NCI-H1930 (cell line): ENCODE measurements at places on chromosomes 4 and X.

GRCh38 chr4:14792702-14793227, 209.5 kb upstream of the CPEB2 start:
- no peak for DNase-seq

GRCh38 chrX:110851780-110852179, 56.2 kb upstream of the CHRDL1 start:
- DNase-seq, result no peak

DNA sequence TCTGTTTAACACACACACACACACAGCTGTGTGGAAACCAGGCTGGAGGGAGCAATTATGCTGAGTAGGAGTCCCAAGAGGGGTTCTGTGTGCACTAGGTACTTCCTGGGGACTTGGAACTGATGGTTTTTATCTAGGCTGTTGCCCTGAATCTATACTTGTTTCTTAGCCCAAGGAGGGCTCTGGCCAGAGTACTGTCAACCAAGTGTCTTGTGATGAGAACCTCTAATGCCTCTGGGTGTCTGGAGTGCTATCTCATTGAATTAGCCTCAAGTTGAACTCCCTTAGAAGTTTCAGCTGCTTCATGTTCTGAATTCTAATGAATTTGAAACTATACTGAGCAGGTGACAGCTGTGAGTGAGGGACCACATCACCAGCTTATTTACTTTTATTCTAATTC, 16.6 kb downstream of the ARHGAP24 start:
- peak; percentile 17 for DNase-seq

DNA sequence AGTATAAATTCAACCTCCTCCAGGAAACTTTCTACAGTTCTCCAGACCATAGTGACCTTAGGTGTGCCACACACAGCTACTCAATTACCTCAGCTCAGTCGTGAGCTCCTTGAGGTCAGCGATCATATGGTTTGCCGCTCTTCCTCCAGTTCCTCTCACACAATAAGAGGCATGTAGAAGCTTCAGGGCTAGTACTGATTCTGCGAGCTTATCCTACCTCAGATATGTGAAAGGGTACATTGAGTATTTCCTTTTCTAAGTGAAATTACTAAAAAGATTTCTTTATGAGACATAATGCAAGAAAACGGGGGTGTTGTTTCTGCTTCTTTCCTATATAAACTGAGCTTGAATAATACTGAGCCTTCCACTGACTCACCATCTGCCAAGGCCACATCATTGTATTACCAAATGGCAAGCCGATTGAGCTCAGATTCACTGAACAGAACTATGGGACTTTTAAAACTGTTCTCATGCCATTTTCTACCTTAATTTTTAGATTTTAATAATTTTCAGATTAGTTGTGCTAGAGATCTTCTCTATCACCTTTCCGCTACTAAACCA, 183.1 kb downstream of the HS6ST2 start:
- no peak for DNase-seq

DNA sequence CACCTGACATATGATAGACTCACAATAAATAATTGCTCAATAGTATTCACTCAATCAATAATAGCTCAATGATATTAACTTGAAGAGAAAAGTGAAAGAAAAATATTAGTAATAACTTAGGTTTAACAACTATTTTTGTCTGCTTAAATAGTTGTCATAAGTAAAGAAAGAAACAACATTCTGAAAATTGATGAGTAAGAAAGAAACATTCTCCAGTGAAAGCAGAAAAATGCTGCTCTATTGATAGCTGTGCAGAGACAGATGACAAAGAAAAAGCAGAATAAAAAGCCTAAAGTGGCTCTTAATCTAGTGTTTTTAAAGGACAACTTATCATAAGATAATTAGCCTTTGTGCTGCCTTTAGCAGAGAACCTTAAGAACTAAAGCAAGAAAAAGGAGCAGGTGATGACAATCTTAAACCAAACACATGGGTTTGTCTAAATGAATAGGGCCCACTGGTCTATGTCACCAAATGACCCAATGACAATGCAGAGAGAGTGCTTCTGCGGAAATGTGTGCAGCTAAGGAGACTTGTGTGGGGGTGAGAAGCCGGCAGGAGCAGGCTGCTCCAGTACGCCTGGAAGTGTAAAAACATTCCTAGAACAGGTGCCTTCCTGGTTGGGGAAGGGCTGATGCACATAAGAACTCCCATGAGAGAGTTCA, 13.2 kb downstream of the HS3ST1 start:
- DNase-seq, result no peak

DNA sequence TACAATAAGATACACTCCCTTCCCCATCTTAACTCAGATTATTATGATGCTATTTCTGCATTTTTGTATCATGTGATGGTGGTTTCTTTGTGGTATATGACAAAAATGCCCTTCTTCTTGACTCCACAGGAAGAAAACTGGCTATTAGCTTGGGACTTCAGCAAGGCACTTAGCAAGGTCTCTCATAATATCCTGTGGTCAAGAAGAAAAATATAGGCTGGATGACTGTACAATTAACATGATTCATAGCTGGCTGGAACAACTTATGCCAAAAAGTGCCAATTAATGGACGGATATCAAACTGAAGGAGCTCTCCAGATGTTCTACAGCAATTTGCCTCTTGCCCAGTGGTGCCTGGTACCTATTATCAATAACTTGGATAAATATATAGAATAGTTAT, 2.3 kb upstream of the MID1IP1 start:
- DNase-seq, result no peak

- DNase-seq, result peak; percentile 4
Measured at GRCh38 chr4:114028071-114028470, 48.6 kb upstream of the ARSJ start.

DNA sequence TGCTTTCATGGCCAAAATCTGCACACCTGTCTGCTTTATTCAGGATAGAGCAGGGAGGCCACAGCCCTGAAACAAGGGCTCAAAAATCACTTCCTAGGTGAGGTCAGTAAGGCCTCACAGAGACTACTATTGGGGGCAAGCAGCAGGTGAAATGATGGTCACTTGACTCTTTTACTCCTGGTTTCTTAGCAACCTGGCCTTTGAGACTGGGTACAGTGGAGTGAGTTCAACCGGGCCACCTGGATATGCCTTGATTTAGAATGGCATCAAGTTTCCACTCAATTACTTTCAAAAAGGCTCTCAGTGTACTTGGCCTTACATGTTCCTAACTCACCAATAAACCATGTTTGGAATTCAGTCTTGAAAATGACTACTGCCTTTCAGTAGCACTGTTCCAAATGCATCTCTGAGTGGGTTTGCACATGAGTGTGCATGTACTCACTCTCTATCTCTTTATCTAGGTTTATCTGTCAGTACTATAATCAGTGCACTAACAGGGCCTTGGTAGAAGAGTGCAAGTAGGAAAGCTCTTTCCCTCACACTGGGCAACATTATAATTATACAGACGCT, 388.2 kb downstream of the OPHN1 start:
- DNase-seq, result no peak

DNA sequence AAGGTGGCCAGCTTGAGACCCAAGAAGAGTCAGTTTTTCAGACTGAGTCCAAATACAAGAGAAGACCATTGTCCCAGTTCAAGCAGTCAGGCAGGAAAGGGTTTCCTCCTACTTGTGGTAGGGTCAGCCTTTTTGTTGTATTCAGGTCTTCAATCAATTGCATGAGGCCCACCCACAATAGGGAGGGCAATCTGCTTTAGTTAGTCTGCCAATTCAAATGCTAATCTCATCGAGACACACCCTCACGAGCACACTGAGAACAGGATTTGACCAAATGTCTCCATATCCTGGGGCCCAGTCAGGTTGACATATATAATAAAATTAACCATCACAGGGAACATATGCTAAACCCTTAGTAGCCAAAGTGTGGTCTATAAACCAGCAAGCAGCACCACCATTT, 75.3 kb upstream of the FRMPD3 start:
- DNase-seq, result no peak

DNA sequence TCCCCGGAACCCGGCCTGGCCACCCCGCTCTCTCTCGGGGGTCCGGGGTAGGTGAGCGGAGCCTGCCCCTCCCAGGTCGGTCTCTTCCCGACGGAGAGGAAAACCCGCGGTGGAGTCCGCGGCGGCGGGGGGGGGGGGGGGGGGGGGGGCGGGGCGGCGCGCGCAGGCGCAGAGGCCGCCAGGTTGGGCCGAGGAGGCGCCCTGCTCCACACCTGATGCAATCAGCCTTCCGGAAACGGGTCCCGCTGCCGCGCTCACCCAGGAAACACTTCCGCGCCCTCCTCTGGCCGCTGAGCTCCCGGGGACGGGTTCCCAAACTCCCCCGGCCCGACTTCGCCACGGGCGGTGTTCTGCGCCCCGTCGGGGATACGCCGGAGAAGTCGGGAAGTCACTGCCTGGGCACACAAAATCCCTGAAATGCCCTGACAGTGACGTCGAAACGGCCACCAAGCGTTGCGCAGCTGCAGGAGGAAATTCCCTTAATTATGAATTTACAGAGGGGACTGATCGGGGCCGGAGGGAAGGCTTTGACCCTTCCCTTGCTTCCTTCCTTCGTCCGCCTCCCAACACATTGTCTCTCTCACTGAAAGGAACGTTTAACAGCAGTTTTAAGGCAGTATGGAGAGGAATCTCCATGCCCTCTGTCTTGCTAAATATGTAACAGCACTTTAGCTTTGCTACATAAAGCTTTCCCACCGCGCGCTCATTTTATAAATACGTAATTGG, 2.1 kb upstream of the APBB2 start:
- peak; percentile 71 for DNase-seq

- DNase-seq, result no peak
Measured at GRCh38 chrX:131306601-131307000, 17.5 kb upstream of the IGSF1 start.

DNA sequence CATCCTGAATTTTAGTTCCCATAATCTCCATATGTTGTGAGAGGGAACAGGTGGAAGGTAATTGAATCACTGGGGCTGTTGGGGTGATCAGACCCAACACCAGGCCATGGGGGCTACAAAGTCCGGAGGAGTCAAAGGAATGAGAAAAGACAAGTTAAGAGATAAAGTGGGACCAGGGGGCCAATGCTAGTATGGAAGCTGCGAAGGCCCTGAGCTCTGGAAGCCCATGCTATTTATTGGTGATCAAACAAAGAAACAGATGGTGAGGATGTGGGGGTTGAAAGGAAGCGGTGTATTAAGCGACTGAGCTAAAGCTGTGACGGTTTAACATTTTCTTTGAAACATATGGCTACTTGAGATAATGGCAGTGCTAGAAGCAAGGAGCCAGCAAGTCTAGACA, 132.8 kb downstream of the PDGFC start:
- no peak for DNase-seq

- no peak for DNase-seq
Measured at GRCh38 chr4:6320663-6321062, 51.0 kb downstream of the WFS1 start.

- DNase-seq, result no peak
Measured at GRCh38 chr4:40205259-40206198, 8.7 kb downstream of the RHOH start.

GRCh38 chr4:56276547-56276946, 110.7 kb downstream of the AASDH start:
- no peak for DNase-seq

DNA sequence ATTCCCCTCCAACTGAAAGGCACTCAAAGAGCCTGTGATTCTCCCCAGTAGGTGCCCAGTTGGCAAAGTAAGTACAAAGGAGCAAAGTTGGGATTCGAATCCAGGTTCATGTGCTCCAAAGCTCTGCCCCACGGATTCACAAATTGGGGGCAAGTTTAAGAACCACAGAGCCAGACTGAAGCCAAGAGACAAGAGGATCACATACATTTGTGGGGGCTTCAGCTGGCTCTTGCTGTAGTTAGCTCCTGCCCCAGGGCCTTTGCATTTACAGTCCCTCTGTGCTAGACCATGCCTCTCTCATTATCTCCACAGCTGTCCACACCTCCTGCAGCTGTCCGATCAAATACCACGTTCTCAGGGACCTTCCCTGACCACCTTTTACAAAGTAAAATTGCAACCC, 18.8 kb downstream of the PNMA6F start:
- no peak for DNase-seq

DNA sequence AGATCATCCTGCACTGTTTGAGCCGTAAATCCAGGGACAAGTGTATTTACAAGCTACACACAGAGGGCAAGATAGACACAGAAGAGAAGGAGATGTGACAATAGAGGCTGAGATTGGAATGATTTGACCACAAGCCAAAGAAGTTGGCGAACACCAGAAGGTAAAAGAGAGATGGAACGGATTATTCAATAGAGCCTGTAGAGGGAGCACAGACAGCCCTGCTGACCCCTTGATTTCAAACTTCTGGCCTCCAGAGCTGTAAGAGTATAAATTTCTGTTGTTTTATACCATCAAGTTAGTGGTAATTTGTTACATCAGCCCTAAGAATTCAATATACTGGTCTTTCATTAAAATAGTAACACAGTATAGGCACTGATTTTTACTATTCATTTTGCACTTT, 447.8 kb downstream of the FAT4 start:
- DNase-seq, result no peak

GRCh38 chrX:39152106-39152649, 350.9 kb downstream of the MID1IP1 start:
- DNase-seq, result no peak

- DNase-seq, result no peak
Measured at GRCh38 chr4:122747883-122748282, 15.4 kb downstream of the BBS12 start.

DNA sequence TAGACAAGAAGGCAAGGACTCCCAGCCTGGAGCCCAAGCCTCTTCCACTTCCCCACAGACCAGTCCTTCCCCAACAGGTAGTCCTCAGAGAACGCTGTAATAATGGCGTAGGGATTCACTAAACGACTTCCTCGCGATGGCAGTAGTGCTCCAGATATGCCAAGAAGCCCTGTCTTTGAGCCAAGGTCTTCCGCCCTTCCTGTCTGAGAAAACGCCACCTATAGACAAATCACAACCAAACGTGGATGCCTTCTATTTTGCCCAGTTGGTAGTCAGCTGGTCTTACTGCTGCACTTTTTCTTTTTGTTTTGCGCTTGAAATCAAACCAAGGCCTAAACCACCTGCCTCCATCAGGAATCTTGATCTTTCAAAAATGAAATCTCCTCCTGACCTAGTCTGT, 203.3 kb downstream of the OR13H1 start:
- DNase-seq, result peak; percentile 72

- DNase-seq, result no peak
Measured at GRCh38 chrX:2665387-2666304, 25.4 kb upstream of the CD99 start.

- DNase-seq, result no peak
Measured at GRCh38 chr4:129167640-129168260, 71.8 kb downstream of the C4orf33 start.
